Heart right ventricle (tissue), 16 donors: ENCODE measurements at places on chromosomes 5 and 9. TPM values are rescaled to one million over a fixed set of nuclear protein-coding genes. Genes with fewer than 3 reads are reported as not detected.

Gene TICAM2
- 1.9 TPM for total RNA-seq

Gene ZBTB26
- 4.2 TPM for total RNA-seq

Gene ZSWIM6
- total RNA-seq = 7.0 TPM

Gene RNF183
- not detected for total RNA-seq

Gene PLCXD3
- total RNA-seq = 104 TPM

Gene PCDHGA4
- 11.0 TPM for total RNA-seq

Gene THBS4
- total RNA-seq = 126 TPM

DNA sequence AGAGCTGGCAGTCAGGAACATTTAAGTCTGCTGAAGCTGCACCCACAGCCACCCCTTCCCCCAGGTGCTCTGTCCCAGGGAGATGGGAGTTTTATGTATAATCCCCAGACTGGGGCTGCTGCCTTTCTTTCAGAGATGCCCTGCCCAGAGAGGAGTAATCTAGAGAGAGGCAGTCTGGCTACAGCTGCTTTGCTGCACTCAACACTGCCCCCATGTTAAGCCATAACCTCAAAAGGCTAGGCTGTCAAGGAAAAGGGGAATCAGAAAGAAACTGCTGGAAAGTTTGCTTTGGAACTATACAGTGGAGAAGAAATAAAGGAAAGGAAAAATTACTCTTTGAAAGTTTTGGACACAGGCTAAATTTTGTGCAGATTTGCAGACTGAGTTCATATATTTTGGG lies 127.2 kb downstream of the MACIR start:
- DNase-seq = no peak

DNA sequence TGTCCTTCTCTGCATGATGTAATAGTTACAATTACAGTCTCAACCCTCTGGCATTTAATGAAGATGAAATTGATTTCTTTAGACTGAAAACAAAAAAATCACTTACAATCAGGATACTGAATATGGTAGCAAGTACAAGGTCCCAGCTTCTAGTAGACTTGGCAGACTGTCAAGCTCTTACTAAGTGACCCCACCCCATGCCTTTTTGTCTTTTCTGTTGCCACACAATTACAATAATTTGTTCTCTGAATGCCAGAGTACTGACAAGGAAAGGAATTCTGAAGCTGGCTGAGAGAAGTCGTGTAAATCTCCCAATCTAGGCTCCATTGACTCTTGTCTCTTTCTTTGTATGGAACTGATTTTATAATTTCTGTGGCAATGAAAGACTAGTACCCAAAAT lies 154.2 kb downstream of the TMC1 start:
- DNase-seq = no peak

GRCh38 chr5:130651440-130651839 lies 513.6 kb downstream of the HINT1 start:
- no peak for DNase-seq

DNA sequence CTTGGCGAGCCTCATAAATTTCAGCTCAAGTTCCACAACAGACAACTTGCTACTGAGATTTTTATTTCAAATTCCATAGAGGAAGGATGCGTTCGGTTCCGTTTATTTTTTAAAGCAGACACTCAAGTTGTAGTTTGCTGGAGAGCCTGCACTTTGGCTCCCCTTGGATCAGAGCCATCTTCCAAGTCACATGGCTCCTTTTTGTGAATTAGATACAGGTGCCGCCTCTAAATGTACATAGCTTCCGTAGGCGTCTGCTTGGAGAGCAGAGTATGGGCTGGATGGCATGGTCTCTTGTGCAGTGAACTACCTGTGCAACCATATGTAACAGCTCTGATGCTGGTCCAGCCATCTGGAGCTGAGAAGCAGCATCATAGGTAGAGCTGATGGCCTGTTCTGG lies 73.9 kb upstream of the WWC1 start:
- no peak for DNase-seq

DNA sequence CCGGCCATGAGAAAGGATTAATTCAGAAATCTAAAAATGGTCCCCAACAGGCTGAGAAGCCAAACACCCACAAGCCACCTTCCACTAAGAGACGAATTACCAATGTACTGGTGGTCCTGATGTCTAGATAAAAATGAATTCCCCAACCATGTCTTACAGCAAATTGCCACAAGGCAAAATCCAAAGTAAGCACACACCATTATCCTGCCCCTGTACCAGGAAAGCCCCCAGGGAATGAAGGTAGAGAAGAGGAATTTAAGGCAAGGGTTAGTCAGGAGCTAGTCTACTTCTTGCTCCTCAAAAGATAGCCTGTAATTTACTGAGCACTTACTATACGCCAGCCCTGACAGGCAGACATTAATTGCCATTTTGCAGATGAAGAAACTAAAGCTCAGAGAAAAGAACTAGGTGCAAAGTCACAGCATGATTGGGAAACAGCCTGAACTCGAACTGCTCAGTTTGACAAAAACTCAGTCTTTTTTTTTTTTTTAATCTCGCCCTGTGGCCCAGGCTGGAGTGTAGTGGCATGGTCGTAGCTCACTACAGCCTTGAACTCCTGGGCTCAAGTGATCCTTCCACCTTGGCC lies 64.3 kb downstream of the RAPGEF1 start:
- no peak for DNase-seq

DNA sequence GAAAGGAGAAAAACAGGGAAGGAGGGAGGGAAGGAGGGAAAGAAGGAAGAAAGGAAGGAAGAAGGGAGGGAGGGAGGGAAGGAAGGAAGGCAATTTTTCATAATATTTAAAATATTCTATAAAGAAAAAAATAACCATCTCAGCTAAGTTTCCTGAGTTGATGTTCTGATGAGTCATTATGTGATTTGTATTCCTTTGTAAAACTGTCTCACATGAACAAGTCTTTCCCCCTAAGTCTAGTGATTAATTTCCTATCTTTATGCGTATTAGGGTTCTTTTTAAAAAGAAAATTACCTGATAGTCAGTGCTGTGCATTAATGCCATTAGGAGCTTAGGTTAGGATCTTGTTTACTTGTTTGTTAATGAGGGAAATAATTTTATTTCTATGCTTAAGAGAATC lies 94.1 kb downstream of the RASEF start:
- DNase-seq = no peak

GRCh38 chr5:103862398-103862797 lies 299.8 kb upstream of the NUDT12 start:
- no peak for DNase-seq
